ENCODE measurements at places on chromosomes 16 and 17.

DNA sequence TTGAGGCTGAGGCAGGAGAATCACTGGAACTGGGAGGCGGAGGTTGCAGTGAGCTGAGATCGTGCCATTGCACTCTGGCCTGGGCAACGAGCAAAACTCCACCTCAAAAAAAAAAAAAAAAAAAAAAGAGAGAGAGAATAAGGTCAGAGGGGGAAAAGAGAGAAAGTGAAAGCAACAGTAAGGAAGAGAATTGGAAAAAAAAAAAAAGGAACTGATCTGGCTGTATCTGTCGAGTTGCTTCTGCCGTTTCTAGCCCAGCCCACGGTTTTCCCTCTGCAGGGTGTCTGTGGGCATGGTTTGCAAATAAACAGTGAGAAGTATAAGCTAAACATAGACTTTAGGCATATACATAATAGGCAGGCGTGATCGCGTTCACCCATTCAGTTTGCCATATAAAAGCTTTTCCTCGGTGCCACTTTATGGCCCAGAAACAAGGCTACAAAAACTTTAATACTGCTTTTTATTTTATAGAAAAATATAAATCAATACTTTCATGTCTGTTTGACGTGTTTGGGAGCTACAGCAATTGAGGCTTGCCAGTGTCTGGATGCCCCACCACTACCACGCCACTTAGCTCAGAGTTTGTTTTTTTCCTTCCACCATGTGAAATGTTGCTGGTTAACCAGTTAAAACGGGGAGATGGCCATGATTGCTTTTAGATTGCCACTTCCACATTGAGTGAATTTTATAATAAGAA, 436.7 kb downstream of the MAF start:
- DNase-seq = no peak

DNA sequence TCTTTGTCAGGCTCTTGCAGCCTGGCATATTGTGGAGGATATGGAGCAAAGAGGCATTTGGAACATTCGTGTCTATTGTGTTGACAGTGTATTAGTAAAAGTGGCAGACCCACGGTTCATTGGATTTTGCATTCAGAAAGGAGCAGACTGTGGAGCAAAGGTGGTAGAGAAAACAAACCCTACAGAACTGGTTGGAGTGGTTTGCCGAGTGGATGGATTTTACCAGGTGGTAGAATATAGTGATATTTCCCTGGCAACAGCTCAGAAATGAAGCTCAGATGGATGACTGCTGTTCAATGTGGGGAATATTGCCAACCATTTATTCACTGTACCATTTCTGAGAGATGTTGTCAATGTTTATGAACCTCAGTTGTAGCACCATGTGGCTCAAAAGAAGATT, 44.5 kb downstream of the EFCAB13 start:
- DNase-seq = no peak

DNA sequence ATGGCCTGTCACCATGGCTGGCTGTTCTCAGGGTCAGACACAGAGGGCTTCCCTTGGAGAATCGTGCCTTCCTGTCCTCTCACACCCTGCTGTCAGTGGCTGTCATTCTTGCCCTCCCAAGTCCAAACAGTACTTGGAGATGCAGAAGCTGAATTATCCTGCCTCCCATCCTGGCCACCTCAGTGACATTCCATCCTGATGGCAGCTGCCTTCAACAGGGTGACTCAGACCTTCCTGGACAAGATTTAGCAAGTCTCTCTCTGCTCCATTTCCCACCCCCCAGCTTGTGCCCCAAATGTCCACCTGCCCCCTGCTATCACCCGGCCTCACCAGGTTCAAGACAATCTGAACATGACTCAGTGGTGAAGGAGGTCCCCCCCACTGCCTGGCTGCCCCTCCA, 4.8 kb upstream of the KRT36 start:
- no peak for DNase-seq

GRCh38 chr17:9895923-9896322, 9.1 kb downstream of the RCVRN start:
- no peak for DNase-seq

GRCh38 chr17:30251931-30252330, 16.4 kb upstream of the SLC6A4 start:
- no peak for DNase-seq

DNA sequence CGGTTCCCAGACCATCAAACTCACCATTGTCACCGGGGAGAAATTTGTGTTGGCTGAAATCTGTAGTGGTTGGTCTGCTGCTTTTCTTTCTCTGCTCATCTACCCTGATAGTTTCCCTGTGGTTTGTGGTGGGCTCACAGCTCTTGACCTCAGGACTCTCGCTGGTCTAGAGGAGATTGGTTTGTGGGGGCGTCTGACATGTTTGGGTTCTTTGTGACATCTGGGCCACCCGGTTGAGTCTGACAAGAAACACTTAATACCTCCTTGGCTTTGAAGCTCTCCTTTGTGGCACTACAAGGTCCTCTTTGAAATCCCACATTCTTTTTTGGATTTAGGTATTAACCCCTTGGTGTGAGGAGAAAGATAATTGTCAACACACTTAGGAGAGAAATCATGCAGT, 662.0 kb downstream of the WWOX start:
- DNase-seq = no peak

DNA sequence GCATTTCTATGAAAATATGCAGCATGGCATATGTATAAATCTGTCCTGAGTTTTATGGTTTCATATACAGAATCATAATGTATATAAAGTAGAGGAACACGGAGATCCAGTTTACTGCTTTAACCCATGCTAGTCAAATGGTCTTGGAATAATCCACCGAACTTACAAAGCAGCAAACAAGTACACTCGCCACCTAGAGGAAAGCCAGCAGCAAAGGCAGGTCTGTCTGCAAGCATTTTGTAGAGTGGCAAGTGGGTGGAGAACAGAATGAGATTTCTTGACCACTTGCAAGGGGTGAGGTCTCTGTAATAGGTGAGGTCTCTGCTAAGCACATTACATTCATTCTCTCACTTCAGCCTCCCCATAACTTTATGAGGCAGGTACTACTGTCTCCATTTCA, 308.3 kb downstream of the CA10 start:
- DNase-seq = no peak

DNA sequence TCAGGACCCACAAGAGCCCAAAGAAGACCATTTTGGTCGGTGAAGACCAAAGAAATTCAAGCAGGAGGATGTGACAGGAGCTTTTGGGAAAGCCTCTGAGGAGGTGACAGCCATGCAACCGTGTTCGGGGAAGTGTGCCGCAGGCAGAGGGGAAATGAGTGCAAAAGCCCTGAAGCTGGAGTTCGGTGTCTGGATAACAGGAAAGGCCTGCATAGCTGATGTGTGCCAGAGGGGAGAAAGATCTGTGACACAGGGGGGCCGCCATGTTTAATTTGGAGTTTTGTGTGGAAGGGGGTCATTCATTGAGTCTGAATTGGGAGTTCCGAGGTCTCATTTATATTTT, 870 bp upstream of the ZC3H7A start:
- no peak for DNase-seq

GRCh38 chr17:55776271-55776670, 25.4 kb downstream of the PCTP start:
- DNase-seq = no peak

GRCh38 chr17:81066072-81066471, 31.1 kb downstream of the BAIAP2 start:
- no peak for DNase-seq

GRCh38 chr16:87581857-87582215, 20.5 kb upstream of the JPH3 start:
- DNase-seq = no peak

DNA sequence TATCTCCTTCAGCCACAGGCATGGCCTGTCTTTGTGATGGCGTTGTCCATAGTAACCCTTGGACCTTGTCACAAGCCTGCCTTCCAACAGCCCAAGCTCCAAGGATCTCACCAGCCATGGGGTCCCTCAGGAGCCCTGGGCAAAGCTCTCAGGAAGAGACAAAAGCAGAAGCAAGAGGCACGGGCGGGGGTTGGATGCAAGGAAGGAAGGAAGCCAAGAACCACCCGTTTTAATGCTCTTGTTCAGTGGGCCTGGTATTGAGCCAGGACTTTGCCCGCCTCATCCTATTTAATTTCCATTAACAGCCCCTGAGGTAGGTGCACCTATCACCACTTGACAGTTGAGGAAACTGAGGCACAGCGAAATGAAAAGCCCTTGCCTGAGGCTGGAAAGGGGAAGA, 32.3 kb upstream of the GOSR2 start:
- DNase-seq = no peak

DNA sequence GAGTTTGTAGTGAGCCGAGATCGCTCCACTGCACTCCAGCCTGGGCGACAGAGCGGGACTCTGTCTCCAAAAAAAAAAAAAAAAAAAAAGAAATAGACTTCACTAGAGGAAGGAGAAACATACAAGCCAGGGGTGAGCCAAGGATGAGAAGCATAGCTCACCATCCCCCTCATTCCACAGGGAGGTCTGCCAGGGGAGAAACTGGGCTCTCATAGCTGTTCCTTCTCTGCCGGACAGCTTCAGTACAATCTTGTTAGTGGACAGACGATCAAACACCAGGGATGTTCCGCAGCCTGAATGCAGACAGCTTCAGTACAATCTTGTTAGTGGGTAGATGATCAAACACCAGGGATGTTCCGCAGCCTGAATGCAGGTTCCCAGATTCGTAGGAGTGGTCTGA, 509.6 kb downstream of the CDH13 start:
- DNase-seq = no peak

- no peak for DNase-seq
Measured at GRCh38 chr17:3104322-3104721, at the start of gene OR1D2. Gene OR1D2, minus strand, starts transcription at chr17:3104422. Its CDS starts 11,426 bp downstream, at chr17:3092996.

GRCh38 chr16:73034374-73034773, 13.6 kb downstream of the ZFHX3 start:
- no peak for DNase-seq

- DNase-seq = no peak
Measured at GRCh38 chr16:74929636-74930035, 55.3 kb downstream of the WDR59 start.

DNA sequence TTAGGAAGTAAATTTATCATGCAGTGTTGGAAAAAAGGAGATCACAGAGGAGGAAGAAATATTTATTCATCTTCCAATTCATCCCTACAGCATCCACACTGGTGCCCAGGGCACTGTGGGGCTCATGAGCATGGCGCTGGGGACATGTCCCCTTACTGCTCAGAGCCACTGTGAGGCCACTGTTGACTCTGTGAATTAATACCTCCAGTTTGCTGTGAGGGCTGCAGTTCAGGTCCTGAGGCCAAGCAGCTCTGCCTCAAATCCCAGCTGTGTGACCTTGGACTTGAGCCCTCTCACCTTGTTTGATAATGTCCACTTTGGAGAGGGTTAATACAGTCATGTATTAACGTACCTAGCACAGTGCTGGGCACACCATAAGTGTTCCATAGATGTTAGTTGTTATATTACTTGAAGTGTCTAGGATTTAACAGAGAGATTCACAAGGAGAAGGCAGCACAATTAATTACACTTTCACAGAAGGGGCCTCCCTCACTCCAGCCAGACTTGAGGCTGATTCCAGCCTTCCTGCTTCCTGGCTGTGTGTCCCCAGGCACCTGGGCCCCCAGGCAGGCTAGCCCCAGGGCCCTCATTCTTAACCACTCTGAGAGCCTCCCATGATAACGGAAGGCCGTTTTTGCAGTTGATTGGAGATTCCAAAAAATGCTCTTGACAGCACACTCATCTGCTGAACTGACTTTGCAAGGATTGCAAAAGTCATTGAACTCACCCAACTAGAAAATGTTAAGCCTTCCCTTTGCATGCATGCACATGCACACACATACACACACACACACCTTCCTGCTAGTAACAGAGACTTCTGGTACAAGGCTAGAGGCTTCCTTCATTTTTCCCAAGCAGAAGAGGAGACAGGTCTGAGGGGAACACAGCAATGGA, 29.4 kb downstream of the KATNIP start:
- DNase-seq = no peak

DNA sequence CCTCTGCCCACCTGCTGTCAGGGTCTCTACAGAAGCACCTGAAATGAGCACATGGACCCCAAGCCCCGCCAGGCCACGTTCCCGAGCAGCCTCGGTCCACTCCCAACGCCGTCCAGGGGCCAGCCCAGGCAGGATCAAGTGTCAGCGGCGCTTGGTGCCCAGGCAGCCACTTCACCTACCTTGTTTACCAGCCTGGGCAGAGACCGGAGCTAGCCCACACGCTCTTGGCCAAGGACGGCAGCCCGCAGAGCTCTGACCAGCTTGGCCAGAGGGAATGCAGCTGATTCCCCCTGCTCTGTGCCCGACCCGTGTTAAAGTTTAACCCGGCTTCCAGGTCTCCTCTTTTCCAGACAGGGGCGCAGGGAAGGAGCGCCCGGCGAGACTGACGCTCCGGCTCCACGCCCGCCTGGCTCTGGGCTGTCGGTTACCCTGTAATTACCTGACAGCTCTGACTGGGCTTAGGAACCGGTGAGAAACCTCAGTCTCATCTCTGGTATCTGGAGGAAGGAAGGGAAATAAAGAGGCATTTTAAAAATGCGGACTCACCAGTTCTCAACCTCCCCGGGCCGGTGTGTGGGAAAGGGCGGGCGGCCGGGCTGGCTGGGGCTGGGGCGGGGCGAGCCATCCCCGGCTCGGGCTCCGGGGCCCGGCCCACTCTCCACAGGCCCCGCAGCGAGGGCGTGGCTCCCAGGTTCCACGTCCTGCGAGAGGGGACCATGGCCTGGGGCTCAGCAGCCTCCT, 4.6 kb downstream of the KIFC3 start:
- DNase-seq = no peak

DNA sequence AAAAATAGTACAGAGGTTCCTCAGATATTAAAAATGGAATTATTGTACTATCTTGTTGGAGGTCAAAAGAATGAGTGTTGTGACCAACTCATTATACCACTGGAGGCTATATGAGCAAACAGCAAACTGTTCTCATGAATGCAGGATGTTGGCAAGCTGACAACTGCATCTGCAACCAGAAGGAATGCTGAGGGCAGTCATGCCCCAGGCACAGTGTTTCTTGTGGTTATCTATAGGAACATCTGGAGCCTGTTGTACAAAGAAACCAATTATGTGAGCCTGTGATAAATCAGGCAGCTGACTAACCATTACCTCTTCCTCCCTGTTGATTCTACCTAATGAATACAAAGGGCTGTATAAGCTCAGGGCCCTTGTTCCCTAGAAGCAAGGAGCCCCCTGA, 2057.1 kb downstream of the TP53TG3F start:
- DNase-seq = no peak

DNA sequence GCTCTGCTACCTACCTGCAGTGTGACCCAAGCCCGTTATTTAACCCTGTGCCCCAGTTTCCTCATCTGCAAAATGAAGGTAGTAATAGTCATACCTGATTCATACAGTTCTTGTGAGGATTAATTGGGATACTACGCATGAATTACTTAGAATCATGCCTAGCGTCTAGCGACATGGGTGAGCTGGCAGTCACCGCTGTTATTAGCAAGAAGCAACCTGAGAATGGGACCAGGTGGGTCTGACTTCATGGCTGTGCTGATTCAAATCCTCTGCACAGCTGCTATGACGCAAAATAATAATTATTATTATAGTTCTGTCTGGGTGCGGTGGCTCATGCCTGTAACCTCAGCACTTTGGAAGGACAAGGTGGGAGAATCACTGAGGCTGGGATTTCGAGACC, 7.9 kb downstream of the SOCS1 start:
- DNase-seq = no peak

GRCh38 chr16:2337431-2338296, 2.9 kb downstream of the ABCA3 start:
- no peak for DNase-seq

Data from stimulated activated CD8-positive, alpha-beta memory T cell treated with anti-CD3 and anti-CD28 coated beads, Interleukin-2, amount 100 ng/mL, for 1 hour (primary cell).